Kidney glomerular epithelial cell (primary cell): ENCODE measurements at places on chromosomes 11 and 22.

GRCh38 chr11:117066959-117067358, 31.3 kb downstream of the SIK3 start:
- DNase-seq = no peak

DNA sequence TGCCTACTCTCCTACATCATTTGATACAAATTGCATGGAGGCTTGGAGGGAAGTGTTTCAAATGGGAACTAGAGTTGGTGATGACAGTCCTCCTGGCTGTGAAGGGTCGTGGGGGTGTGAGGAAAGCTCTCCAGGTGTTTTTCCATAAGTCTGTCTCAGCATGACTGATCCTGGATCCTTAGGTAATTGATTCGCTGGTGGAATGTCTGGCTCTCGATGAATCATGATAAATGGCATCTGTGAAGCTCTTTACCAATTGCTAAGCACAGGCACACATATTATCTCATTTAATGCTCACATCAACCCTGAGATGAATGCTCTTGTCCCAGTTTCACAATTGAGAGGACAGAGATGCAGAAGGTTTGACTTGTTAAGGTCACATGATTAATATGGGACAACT, 107.5 kb downstream of the PKNOX2 start:
- DNase-seq = no peak

GRCh38 chr11:120271672-120272071, 31.7 kb downstream of the POU2F3 start:
- DNase-seq = no peak

- DNase-seq = peak; percentile 33
These were observed 231.9 kb upstream of the E2F8 start for GRCh38 chr11:19472679-19473078.
